ENCODE measurements at places on chromosomes 5 and 9.

DNA sequence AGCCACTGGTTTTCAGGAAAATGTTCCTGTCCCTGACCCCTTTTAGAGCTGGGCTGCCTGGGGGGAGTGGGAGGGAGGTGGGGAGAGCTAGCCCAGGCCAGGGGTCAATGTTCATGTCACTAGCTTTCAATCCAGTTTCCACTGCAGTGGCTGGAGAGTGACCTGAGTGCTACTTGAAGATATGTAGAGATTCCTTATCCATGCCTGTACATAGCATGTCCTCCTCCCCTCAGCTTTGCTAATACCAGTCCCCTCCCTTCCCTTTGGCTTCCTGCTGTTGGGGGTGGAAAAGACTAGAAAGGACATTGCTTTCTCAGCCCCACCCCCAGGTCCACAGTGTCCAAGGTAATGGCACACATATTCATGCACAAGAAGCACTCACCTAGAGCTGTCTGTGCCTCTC lies 7.8 kb downstream of the DNAJB5 start:
- peak; percentile 67 for DNase-seq

GRCh38 chr9:136305804-136306203 lies 1.9 kb upstream of the CCDC187 start:
- no peak for DNase-seq

DNA sequence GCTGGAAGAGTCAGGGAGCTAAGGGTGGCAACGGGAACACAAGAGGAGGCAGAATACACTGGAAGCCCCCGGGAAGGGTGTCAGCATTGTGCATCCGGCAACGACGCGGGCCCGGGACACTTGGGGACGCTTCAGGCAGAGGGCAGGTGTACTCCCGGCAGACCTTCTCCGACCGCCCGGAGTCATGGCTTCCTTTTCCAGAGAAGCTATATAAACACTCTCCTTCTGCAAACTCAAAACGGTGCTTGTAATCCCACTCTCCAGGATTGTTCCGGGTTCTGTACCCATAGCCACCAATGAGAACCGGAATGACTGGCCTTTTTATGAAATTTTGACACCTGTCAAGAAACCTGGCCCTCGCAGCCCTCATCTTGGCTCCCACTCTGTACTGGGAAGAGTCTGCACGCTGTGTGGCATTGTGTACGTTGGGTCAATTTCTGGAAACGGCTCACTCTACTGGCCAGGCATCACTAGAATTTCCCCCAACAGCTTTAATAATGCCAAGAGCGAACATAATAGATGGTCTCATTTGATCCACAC lies 462 bp upstream of the MCC start:
- no peak for DNase-seq

GRCh38 chr5:55603922-55604321 lies 69.2 kb upstream of the PLPP1 start:
- no peak for DNase-seq

- DNase-seq, result no peak
These were observed 13.4 kb upstream of the EXOC3 start for GRCh38 chr5:429453-430188.

GRCh38 chr9:121952611-121953010 lies 140.5 kb downstream of the TTLL11 start:
- DNase-seq, result no peak

DNA sequence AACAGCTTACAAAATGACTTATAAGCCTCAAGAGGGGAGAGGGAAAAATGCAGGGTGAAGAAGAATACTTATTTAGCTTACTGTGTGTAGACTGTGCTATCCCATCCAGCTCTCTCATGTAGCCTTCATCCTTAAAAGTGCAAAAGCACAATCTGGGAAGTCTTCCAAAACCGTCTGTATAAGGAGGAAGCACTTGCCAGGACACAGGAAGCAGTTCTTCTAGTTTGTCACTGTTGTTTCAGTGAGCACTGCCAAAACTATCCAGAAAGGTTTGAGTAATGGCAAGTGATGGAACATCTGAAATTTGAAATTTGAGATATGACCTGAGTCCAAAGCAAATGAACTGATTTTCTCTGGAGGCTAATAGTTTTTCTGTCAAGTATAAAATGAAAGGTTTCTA lies 140.8 kb upstream of the ISL1 start:
- DNase-seq, result no peak

- DNase-seq, result no peak
These were observed 62.5 kb upstream of the PSD2 start for GRCh38 chr5:139733010-139733688.

- no peak for DNase-seq
These were observed 510 bp downstream of the NOXA1 start for GRCh38 chr9:137423514-137424291.

GRCh38 chr5:79795764-79796398 lies 106.2 kb downstream of the CMYA5 start:
- DNase-seq, result no peak

- no peak for DNase-seq
These were observed 57.7 kb upstream of the KLF4 start for GRCh38 chr9:107547303-107547702.

DNA sequence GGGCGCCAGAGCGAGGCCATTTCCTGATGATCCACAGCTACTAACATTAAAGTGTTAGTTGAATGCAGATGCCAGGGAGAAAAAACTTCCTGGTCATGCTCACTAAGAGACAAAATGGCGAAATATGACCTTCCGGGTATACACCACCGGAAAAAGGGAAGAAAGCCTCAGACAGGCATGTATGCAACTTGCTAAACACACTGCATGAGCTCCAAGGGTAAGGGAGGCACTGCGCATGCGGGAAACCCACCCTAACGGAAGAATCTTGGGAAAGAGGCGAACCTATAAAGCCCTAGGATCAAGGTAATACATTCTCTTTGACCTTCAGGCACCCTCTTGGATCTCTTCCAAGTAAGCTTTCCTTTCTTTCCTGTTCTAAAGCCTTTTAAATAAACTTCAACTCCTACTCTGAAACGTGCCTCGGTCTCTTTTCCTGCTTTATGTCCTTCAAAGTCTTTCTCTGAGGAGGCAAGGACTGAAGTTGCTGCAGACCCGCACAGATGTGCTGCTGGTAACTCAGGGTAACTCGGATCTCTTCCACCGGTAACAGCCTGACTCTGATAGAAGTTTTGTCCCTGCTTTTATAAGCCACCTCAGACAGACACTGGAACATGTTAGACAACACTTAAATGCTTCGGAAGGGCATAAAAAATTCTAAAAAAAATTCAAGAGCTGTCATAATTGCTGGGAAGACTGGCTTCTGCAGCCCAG lies 64.9 kb downstream of the DTWD2 start:
- DNase-seq, result no peak

DNA sequence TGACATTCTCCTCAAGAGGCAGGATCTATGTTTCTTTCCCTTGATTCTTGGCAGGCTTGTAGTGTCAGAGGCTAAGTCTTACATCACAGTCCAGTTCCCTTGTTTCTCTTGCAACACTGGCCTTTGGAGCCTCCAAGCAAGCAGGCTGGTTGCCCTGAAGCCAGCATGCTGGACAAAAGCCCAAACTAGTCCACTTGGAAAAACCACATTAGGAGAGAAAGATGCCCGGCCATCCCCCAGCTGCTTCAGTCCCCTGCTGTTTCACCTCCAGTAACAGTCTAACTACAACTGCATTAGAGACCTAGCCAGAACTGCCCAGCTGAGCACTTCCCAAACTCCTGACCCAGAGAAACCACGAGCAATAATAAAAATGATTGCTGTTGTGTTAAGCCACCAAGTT lies 87.6 kb downstream of the ADAMTS6 start:
- DNase-seq, result no peak

DNA sequence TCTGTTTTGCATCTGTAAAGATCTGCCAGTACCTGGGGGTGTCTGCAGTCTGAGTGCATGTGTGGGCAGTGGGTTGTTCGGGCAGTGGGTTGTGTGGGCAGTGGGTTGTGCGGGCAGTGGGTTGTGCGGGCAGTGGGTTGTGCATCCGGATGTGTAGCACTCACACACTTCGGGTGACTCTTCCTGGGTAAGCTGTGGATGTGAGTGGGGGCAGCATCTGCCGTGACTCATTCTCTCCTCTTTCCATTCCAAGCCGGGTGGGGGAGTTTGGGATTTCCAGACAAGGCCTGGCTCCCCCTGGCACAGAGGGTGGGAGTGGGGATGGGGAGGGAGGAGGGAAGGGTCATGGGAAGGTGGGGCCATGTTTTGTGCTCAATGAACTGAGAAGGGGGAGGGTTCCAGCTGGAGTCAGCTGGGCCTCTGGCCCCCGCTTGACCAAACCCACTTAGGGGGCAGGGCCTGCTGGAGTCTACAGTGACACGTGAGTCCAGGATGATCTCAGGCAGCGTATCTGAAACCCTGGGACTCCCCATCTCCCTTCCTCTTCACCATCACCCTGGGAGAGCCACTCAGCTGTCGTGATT lies 8.3 kb downstream of the CRB2 start:
- no peak for DNase-seq

- DNase-seq, result no peak
These were observed 75.2 kb upstream of the PRLR start for GRCh38 chr5:35305336-35306020.

DNA sequence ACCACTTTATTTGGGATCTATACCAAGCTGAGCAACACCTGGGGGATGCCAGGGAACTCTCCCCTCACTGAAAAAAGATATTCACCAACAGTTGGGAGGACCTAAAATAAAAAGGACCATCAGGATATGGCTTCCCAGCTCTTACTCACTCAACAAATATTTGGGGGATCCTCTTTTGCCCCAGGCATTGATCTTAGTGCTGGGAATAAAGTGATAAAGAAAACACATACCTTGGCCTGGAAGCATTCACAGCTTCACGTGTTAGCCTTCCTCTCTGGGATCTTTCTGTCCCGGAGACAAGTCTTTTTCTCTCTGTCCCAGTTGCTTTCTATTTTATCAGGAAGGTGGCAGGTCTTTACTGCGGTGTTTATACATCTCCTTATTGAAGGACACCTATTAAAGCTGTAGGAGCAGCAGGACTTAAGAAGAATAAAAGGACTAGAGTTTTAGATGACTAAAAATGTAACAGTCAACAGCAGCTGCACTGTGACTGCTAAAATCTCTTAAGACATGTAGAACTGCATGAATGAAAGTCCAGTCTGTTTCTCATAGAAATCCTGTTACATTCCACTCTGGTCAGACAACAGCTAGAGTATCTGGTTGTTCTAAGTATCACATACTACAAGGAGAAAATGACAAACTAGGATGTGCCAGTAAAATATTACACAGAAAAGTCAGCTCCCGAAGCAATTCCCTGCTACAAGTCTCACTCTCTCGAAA lies 90.0 kb upstream of the ITGA2 start:
- DNase-seq, result no peak

- no peak for DNase-seq
These were observed 41.8 kb upstream of the KDM4C start for GRCh38 chr9:6715755-6716643.

DNA sequence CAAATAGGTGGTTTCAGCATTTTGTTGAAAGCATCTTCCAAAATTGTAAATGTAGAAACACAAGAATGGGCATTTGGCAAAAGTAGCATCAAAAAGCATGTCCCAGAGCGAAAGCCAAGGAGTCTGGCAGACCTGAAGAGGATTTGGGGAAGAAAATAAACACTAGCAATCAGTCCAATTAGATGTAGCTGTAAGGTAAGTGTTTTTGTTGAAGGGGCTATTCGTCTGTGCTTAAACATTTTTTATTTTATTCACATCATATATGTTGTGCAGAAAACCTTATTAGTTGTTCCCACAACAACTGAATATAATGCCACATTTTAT lies 954.1 kb upstream of the COX7C start:
- DNase-seq, result no peak

- DNase-seq, result no peak
These were observed 86.3 kb upstream of the GRHPR start for GRCh38 chr9:37336150-37336549.

GRCh38 chr5:61256474-61256873 lies 75.6 kb upstream of the ZSWIM6 start:
- no peak for DNase-seq

DNA sequence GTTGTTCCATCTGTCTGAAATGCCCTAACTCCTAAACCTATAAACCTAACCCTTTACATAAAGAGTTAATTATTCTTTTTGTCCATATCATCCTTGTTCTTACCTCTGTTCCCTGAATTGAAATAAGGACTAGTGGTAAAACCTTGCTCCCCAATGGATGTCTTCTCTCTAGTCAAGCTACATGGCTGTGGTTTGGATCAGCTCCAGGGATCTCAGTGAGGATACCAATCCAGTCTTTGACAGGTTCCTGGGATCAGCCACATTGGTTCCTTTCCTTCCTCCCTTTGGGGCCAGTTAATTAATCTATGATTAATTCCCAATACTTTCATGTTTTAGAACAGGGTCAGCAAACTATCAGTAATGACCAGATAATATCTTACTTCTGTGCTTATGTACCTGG lies 151.6 kb downstream of the SIL1 start:
- no peak for DNase-seq

DNA sequence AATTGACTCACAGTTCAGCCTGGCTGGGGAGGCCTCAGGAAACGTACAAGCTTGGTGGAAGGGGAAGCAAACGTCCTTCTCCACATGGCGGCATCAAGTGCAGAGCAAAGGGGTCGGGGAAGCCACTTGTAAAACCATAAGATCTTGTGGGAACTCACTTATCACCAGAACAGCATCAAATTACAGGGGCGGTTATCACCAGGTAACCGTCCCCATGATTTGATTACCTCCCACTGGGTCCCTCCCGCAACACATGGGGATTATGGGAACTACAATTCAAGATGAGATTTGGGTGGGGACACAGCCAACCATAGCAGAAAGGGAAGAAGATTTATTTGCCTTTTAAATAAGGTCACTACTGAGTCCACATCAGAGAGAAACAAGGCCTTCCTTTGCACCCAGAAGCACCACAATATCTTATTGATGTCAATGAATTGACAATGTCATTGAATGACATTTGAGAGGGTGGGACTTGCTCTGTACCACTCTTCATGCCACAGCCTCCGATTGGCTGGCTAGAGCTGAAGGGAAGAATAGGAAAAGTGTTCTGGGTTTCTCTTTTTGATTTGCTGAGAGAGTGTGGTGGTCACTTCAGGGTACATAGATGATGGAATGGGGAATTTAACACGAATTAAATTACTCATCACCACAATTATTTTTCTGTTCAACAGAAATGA lies 11.0 kb downstream of the SKP2 start:
- DNase-seq, result no peak

DNA sequence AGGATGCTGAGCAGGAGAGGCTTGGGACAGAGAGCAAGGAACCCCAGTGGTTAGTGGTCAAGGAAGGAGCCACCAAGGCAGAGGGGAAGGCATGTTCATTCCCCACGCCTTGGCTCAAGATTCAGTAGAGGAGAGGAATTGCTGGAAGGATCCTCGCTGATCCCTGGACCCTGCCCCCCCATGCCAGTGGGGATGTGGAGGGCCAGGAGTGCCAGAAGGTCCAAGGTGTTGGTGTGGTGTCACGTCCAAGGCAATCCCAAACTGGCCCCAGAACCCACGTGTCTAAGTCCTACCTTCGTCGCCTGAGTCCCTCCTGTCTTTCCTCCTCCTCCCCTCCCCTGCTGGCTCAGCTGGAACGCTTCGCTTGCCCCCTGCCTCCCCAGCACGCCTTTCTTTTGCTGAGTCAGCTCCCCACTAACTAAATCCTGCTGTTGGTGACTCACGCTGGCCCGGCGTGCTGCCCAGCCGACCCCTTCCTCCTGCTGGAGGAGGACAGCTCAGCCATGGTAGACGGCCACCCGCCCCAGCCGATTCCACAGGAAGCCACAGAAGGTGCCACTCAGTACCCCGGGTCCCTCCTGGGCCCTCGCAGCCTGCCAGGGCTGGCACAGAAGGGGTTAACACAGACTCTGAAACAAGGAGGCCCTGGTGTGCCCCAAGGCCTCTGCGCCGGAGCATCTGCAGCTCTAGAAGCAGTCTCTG lies 37.6 kb upstream of the ORM1 start:
- peak; percentile 86 for DNase-seq

- no peak for DNase-seq
These were observed 1.3 kb downstream of the MINAR2 start for GRCh38 chr5:129748913-129749880.

- DNase-seq, result no peak
These were observed 23.6 kb upstream of the PDE4D start for GRCh38 chr5:59917121-59917520.

Measured in vagina (tissue), 2 donors.